Muscle of leg (tissue), 16 donors: ENCODE measurements at places on chromosomes 5 and 9. TPM values are rescaled to one million over a fixed set of nuclear protein-coding genes. Genes with fewer than 3 reads are reported as not detected.

The GPR150 gene
- 0.25 TPM for polyA plus RNA-seq

The RPP25L gene
- 20.4 TPM for polyA plus RNA-seq

The TXNDC8 gene
- not detected for polyA plus RNA-seq

The CSF2 gene
- not detected for polyA plus RNA-seq

The ADAMTS2 gene
- 37.2 TPM for polyA plus RNA-seq

The MCIDAS gene
- not detected for polyA plus RNA-seq

The MRPS2 gene
- polyA plus RNA-seq = 33.5 TPM

The ZNF618 gene
- 21.8 TPM for polyA plus RNA-seq

The GRXCR2 gene
- polyA plus RNA-seq = not detected

The PKN3 gene
- 8.6 TPM for polyA plus RNA-seq

The RNF224 gene
- 2.8 TPM for polyA plus RNA-seq

The ACTBL2 gene
- polyA plus RNA-seq = not detected

The TSLP gene
- polyA plus RNA-seq = 0.26 TPM

The CDO1 gene
- 22.8 TPM for polyA plus RNA-seq

The OR13F1 gene
- polyA plus RNA-seq = not detected

The NR5A1 gene
- not detected for polyA plus RNA-seq

The FAM163B gene
- 0.36 TPM for polyA plus RNA-seq

The THBS4 gene
- polyA plus RNA-seq = 242 TPM

The STXBP1 gene
- 12.1 TPM for polyA plus RNA-seq

The SPAAR gene
- polyA plus RNA-seq = 2.3 TPM

The SHROOM1 gene
- 2.3 TPM for polyA plus RNA-seq

The ADRB2 gene
- 1.0 TPM for polyA plus RNA-seq

The CCDC152 gene
- polyA plus RNA-seq = 5.1 TPM

The KIF4B gene
- 0.12 TPM for polyA plus RNA-seq

The ABLIM3 gene
- 121 TPM for polyA plus RNA-seq

The SLCO4C1 gene
- polyA plus RNA-seq = 2.7 TPM

The LHX3 gene
- polyA plus RNA-seq = not detected

The ADGRV1 gene
- polyA plus RNA-seq = 1.4 TPM

The ADCY2 gene
- polyA plus RNA-seq = 29.0 TPM

The BHMT2 gene
- polyA plus RNA-seq = 3.1 TPM

The CARTPT gene
- not detected for polyA plus RNA-seq

The SH3PXD2B gene
- 41.6 TPM for polyA plus RNA-seq

The SGCD gene
- polyA plus RNA-seq = 64.9 TPM

The LEAP2 gene
- polyA plus RNA-seq = 3.2 TPM

The DYNC2I2 gene
- polyA plus RNA-seq = 51.6 TPM

The SPINK6 gene
- not detected for polyA plus RNA-seq

The TNC gene
- polyA plus RNA-seq = 47.0 TPM

The SLC6A18 gene
- polyA plus RNA-seq = not detected

The SHC3 gene
- polyA plus RNA-seq = 0.45 TPM

The ECM2 gene
- 17.2 TPM for polyA plus RNA-seq

The DNAJC18 gene
- polyA plus RNA-seq = 20.7 TPM

The ACTL7B gene
- not detected for polyA plus RNA-seq

The LCN2 gene
- polyA plus RNA-seq = 2.8 TPM

The C9orf152 gene
- not detected for polyA plus RNA-seq
